ENCODE measurements at places on chromosomes 11 and 22. TPM values are rescaled to one million over a fixed set of nuclear protein-coding genes. Genes with fewer than 3 reads are reported as not detected.

Gene KLHDC7B
- not detected for total RNA-seq

Gene TBCEL
- total RNA-seq = 3.2 TPM

Gene MS4A6E
- not detected for total RNA-seq

DNA sequence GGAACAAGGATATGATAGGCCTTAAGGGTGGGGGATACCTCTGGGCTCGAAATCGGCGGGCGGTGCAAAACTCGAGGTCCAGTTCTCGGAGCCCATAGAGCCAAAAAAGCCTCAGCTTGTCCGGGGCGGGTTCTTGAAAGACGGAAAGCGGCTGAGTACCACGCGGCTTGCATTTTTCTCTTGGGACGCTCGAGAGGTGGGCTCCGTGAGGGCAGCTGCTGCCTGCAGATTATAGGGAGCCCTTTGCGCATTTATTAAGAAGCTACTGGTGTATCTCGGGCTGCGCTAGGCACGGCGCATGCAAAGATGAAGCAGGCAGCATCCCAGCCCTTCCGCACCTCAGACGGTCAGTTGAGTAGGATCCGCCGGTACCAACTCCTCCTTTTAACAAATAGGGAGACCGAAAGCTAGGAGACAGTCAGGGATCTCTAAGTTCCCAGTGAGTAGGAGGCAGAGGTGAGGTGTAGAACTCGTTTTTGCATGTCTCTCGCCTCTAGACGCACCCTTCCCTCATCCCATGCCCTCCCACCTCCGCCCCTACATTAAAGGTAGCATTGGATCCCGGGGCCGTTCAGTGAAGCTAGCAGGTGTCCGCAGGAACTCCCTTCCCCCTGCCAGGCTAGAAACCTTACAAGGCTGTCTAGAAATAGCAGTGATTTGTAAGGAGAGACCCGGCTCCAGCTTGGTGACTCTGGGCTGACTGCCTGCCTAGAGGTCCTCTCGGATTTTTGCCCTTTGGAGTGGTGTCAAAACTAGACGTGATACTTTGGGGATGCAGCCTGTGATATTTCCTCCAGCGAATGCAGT, 768 bp downstream of the LDHA start:
- peak; percentile 63 for DNase-seq

GRCh38 chr11:127136438-127136837, 135.9 kb upstream of the KIRREL3 start:
- no peak for DNase-seq

- no peak for DNase-seq
These were observed 177.7 kb upstream of the RAG2 start for GRCh38 chr11:36775756-36776155.

DNA sequence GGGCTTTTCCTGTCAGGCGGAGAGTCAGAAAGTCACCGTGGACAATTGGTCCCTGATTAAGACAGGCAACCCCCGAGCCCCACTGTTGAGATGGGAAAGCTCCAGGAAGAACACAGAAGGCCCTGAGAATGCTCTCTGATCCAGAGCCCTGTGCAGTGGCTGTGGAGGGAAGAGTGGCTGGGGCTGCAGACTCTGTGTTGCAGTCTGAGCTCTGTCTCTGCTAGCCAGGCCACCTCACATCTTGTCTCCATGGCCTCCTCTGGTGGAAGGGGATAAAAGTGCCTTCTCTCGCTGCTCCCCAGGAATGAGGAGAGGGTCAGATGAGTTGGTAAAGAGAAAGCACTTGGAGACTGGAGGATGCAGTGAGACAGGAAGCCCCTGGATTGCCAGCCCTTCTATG, 141.2 kb downstream of the CEP164 start:
- no peak for DNase-seq

GRCh38 chr22:40394607-40395006, 24.2 kb downstream of the SGSM3 start:
- DNase-seq = no peak

- peak; percentile 41 for DNase-seq
These were observed 13.8 kb downstream of the CABP7 start for GRCh38 chr22:29733362-29734201.

DNA sequence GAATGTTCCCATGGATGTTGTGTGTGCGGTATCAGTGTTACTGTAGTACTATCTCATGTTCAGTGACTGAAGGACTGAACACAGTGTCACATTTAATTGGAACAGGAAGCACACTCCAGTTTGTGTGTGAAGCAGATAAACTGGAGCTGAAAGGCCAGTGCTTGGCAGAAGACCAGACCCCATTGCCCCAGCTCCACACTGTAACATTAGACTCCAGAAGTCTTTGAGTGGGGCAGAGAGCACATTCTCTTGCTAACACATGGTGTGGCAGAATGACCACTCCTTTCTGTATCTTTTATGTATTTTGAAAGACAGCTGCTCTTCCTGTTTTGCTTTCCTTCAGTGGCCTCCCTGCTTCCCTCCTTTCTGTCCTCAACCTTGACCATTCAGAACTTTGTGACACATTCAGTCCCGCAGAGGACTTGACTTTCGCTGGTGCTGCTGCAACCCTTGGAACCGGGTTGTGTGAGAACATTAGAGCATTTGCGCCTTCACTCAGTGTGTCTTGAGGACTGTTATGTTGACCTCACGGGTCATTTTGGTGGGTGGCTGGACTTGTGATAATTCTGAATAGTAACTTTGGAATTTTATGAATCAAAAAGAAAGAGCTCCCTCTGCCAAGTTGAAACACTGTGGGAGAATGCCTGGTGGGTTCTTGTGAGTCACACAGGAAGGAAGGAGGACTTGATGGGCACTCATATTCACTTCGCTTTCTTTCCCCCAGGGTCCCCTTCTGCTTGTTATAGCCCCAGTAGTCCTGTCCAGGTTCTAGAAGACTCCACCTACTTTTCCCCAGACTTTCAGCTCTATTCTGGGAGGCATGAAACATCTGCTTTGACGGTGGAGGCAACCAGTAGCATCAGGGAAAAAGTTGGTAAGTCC, 26.4 kb downstream of the AMOTL1 start:
- DNase-seq = no peak

DNA sequence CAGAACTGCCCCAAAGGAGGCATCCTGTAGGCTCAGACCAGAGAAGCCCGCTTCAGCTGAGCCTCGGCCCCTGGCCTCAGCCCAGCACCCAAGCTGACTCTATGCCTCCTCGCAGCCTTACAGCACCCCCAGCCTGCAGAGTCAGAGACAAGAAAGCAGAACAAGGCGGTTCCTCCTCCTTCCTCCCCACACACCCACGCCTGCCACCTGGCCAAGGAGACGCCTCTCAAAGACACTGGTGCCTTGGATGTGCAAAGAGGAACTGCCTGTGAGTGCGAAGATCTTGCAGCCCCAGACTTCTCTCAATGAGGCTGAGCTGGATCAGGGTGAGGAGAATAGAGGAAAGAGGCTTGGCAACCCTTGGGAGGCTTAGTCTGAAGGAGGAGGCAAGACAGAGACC, 60.2 kb downstream of the PDE2A start:
- DNase-seq = no peak

DNA sequence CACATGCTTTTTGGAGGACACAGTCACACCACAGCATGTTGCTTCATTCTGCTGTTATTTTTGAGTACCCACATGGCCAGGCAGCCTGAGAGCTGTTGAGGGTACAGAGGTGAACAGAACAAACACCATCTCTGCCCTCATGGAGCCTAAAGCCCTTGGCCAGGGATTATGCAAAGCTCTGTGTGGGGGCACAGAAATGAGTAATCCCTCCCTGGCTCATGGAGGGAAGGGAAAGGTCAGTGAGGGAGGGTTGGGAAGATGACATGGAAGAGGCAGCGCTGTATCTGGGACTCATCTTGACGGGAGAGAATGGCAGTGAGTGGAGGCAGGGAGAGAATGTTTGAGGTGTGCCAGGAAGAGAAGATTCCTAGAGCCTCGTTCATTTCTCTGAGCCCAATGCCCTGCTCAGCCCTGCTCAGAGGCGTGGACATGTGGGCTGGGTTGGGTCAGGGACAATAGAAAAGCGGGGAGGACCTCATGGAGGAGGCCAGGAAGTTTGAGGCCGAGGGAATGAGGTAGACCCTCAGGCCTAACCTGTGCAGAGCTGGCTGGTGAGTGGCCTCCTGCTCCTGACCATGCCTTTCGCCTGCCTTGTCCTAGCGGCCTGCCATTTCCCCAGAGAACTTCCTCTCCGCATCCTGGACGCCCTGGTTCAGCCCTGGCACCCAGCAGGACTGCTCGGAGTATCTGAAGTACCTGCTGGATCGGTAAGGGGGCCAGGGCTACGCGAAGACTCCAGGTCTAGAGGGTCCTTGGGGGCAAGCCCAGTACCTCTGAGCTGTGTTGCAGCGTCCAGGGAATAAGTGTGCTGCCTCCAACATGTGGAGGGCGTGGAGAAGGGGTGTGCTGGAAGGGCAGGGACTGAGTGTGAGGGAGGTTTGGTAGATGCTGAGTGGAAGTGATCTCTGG, 19.8 kb downstream of the USP35 start:
- DNase-seq = no peak

DNA sequence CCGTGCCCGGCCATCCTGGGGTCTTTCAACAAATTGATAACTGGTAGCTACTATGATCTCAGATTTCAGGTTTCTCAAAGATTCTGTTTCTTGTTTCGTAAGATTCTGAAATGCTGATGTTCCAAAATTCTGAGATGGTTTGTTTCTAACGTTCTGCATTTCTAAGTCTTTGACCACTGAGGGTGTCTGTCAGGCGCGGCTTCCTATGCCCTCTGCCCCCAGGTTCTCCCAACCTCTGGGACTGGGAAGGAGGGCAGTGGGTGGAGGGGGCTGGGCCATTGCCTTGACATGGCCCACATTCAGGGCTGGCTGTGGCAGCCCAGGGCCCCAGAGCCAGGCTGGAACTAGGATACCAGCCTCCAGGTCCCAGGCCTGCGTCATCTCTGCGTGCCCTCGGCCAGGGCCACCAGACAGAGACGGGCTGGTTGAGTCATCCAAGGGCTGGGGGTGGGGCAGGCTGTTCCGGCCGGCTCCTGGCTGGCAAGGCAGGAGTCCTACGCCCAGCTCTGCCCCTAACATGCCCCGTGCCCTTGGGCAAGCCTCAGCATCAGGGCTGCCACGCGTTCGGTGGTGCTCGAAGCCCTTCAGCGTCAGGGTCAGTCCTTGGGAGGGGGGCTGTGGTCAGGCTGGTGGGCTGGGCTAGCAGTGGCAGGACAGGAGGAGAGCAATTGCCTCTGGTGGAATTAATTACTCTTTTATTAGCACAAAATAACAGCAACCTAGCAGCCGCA, 5.2 kb downstream of the TMEM134 start:
- peak; percentile 96 for DNase-seq
